ENCODE measurements at places on chromosomes 12 and 14. TPM values are rescaled to one million over a fixed set of nuclear protein-coding genes. Genes with fewer than 3 reads are reported as not detected.
A peak's percentile ranks its signal among the peaks of the same experiment; 100 is the strongest.

GRCh38 chr12:3455312-3455711 is 35.7 kb upstream of the PRMT8 start:
- DNase-seq: no peak

- no peak for DNase-seq
These were observed 12.8 kb upstream of the PSMA6 start for GRCh38 chr14:35279369-35279768.

DNA sequence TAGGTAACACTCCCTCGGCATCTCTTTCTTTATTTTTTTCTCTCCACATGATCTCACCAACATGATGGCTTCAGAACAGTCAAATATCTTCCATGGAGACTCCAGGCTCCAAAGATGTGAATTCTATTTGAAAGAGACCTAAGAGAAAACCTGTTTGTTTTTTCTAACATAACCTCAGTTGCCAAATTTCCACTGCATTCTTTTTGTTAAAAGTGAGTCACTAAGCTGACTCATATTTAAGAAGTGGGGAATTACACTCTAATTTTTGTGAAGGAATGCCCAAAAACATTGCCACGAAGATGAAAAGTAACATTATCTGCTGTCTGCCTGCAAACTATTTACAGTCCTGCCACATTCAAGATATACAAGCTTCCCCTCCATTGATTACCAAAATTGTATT is 1337.6 kb downstream of the LRFN5 start:
- DNase-seq: no peak

DNA sequence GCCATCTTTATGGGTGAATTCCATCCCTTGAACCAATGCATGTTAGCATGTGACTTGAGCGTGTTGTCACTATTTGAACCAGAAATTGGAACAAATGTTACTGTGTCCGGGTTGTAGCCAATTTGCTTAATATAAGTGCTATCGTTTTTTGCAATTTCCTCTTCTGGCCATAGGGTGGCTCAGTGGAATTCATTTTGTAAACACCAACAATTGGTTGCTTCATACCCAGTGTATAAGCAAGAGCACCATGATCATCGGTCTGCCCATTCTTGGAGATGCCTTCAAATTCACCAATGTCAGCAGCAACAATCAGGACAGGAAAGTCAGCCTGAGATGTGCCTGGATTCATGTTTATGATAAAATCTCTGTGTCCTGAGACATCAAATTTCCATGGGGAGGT is 5.0 kb upstream of the NEDD1 start:
- no peak for DNase-seq

- no peak for DNase-seq
These were observed 26.5 kb downstream of the PPP1R13B start for GRCh38 chr14:103820908-103821307.

DNA sequence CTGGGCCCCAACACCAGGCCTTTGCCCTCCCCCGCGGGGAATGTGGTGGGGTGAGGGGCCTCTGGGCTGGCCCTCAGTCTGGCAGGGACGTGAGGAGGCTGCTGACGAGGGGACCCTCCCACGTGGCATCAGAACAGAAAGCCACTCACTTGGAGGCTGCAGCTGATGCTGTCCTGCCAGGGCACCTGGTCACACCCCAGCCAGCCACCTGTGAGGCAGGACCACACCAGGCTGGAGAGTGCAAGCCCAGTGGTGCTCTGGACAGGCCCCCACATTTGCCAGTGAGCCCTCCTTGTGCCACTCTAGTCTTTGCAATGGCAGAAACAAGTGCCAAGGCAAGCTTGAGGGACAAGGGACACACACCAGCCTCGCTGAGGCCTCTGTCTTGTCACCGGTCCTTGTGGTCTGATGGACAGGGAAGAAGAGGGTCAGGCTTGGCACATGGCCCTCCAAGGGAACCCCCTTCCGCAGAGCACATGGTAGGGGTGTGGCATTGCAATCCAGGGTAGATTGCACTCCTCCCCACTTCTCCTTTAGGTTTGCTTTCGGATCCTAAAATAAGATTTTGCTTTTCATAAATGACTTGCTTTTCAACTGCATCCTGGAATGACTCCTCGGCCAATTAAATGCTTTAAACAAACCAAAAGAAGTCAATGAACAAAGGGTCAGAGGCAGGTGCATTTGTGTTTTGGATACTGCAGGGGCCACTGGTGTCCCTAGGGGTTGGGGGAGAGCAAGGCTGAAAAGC is 53.7 kb downstream of the CCDC88C start:
- DNase-seq: no peak

DNA sequence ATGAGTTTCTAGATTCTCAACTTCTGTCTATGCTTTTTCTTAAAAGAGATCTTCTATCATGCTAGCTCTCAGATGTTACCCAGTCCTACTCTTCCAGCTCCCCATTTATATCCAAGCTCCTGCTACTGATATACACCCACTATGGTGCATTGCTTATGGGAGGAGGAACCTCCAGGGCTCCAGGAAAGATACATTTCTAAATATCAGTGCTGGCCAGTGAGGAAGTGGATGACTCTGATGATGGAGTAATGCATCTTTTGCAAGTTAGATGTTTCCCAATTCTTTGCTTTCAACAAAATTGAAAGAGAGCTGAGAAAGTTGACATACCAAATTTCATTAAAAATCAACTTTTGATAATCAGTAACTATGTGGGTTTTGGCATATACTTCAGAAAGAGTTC is 105.7 kb upstream of the RESF1 start:
- DNase-seq: no peak

DNA sequence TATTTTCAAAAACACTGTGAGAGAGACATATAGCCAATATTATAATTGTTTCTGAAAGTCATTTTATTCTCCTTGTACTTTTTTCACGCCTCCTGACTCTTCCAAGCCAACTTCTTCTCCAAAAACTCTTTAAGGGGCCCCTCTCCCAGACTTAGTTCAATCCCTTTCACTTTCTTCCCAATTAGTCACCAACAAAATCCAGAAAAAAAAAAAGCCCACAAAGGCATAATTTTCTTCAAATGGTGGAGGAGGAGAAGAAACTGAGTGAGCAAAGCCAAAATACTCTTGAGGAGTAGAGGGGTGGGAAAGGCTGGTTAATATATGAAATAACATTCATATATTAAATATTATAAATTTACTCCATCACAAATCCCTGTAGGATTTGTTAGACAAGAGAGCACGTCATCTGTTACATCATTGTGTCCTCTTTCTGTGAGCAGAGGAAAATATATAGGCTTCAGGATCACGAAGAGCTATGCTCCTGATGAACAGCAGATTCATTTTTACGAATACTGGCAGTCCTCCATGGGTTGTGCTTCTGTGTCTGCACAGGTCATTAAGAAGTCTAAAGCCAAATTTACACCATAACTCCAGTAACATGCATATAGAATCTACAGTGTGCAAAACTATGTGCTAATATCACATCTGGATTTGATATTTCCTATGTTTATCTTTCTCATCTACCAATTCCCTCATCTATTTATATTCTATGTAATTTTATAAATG is 25.9 kb upstream of the NID2 start:
- DNase-seq: no peak

DNA sequence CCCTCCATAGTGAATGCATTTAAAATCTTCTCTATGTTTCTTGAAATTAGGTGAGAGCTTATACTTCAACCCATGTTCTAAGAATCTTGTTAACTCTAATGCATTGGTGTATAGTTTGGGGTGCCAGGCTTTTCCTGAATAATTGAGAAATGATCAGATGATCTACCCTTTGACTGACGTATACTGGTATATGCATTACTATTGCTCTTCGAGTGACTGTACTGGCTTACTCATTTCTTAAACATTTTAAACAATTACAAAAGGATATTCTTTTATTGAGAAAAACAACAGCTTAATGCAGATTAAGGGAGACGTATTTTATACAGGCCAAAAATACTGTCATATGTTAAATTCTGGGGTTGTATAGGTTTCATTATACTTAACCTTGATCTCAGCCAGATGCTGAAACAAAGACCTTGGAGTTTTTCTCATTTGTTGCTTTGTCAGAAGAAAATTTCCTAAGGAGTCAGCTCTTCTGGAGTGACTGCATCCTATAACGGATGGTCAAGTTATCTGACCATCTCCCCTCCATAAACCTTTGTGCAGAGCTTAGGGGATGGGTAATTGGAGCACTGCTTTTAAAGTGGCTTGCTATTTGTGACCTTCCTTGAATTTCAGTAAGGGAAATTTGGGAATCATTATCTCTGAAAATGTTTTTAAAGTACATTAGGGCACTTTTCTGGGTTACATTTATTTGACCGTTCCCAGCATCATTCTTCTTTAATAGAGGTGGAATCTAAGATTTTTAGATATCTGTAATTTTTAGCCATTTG is 507.6 kb downstream of the PCNX1 start:
- DNase-seq: no peak

DNA sequence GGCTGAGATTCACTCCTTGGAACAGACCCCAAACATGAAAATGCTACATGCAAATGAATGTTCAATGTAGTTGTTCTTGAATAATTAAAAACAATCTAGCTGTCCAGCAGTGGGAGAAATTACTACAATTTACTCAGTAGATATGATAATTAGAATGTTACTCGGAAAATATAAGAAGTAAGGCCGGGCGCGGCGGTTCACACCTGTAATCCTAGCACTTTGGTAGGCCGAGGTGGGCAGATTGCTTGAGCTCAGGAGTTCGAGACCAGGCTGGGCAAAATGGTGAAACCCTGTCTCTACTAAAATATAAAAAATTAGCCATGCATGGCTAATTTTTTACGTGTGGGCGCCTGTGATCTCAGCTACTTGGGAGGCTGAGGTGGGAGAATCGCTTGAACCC is 15.3 kb upstream of the PTGER2 start:
- DNase-seq: no peak

- no peak for DNase-seq
These were observed 180.6 kb downstream of the TMEM132D start for GRCh38 chr12:129723260-129723659.

- no peak for DNase-seq
These were observed 7.6 kb upstream of the PTPRB start for GRCh38 chr12:70644861-70645260.

- DNase-seq: no peak
These were observed 51.1 kb upstream of the FRMD6 start for GRCh38 chr14:51600658-51601057.

- peak; percentile 28 for DNase-seq
These were observed 12.4 kb downstream of the MGST1 start for GRCh38 chr12:16359512-16360491.

DNA sequence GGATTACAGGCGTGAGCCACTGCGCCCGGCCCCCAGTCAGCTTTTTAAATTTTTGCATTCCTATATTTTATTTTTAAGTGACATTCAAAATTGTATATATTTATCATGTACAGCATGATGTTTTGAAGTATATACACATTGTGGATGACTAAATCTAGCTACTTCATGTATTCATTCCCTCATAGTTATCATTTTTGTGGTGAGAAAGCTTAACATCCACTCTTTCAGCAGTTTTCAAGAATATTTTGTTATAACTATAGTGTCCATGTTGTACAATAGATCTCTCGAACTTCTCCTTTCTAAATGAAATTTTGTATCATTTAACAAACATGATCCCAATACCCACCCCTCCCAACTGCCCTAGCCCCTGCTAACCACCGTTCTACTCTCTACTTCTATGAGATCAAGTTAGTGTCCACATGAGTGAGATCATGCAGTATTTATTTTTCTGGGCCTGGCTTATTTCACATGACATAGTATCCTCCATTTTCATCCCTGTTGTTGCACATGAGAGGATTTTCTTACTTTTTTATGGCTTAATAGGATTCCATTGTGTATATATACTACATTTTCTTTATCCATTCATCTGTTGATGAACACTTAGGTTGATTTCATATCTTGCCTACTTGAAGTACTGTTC is 8.8 kb upstream of the HEBP1 start:
- DNase-seq: no peak

DNA sequence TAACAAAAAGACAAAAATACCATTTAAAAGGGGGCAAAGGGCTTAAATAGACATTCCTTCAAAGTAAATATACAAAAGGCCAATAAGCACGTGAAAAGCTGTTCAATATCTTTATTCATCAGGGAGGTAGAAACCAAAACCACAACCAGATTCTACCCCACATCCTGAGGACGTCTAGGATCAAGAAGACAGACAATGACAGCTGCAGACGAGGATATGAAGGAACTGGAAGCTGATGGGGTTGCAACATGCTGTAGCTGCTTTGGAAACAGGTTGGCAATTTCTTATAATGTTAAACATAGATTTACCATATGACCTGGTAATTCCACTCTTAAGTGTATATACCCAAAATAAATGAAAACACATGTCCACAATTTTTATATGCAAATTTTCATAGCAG is 85.1 kb upstream of the C14orf180 start:
- no peak for DNase-seq

DNA sequence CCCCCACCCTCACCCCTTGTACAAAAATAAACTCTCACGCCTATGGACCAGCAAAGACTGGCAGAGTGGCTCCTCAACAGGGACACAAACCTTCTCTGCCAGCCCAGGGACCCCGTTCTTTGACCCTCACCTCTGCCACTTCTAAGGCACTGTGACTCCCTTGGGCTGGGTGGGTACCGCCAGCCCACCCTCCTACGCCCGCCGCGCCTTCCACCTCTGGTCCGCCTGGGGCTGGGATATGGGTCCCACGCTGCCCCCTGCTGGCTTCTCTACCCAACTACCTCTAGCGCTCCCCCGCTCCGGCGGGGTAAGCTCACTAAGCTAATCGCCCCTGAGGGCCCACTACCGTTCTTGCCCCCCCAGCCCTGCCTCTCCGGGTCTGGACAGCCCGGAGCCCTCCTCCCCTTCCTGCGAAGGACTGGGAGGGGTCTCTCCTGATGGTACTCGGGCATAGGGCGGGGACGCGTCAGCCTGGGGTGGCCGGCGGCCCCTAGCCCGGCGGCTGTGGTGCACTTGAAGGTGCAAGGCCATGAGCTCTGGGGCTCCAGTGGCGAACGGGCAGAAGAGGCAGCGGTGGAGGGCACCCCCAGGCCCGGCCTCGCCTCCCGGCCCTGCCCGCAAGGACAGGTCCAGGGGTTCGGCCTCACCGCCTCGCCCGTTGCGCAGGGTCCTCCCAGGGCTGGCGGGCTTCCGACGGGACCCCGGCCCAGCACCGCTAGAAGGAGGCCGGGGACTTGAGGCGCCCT is 8.1 kb downstream of the ZNF219 start:
- DNase-seq: no peak

GRCh38 chr14:78448164-78449094 is 278.3 kb downstream of the NRXN3 start:
- peak; percentile 28 for DNase-seq

DNA sequence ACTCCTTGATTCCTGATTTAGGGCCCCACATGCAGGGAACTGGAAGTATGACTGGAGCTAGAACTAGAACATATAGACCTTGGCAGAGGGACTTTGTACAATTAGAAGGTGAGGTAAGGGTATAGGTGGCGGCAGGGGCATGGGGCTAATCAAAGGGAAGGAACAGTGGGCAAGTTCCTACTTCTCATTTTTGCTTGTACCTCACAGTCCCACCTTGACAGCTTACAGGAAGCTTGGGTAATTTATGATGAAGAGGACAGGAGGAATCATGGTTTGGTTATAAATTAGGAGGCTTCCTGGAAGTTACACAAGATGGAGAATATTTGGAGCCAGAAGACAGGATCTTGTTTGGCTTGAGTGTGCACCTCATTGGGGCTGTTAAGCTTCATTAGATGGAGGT is 33.4 kb downstream of the SUSD6 start:
- DNase-seq: no peak

KRT83 gene
- not detected for total RNA-seq

FOXN4 gene
- total RNA-seq: 0.25 TPM

MARK3 gene
- 177 TPM for total RNA-seq

AGAP2 gene
- total RNA-seq: 4.8 TPM

NT5DC3 gene
- 12.3 TPM for total RNA-seq

GDF3 gene
- not detected for total RNA-seq

CLEC4E gene
- total RNA-seq: 5.5 TPM

KCNA5 gene
- total RNA-seq: 3.7 TPM
